Myocyte (in vitro differentiated cells): ENCODE measurements at places on chromosomes 1 and 21. TPM values are rescaled to one million over a fixed set of nuclear protein-coding genes. Genes with fewer than 3 reads are reported as not detected.

The PRELP gene
- 0.11 and 0.31 TPM in 2 replicates for total RNA-seq

The MYOG gene
- 882 and 1,586 TPM in 2 replicates for total RNA-seq

The AMPD1 gene
- 8.1 and 13.6 TPM in 2 replicates for total RNA-seq

The TMCC2 gene
- total RNA-seq = 15.0 and 24.0 TPM in 2 replicates

The NTNG1 gene
- 0.08 TPM in 1 of 2 replicates, not detected in the other for total RNA-seq

The LCE2D gene
- total RNA-seq = not detected in 2 replicates

The RRP1B gene
- total RNA-seq = 33.4 and 34.9 TPM in 2 replicates

The LRRC71 gene
- not detected in 2 replicates for total RNA-seq

The KCNJ15 gene
- total RNA-seq = 12.0 and 14.8 TPM in 2 replicates

The C4BPA gene
- not detected in 2 replicates for total RNA-seq

The HSD3B2 gene
- total RNA-seq = not detected in 2 replicates

The RIT1 gene
- total RNA-seq = 66.8 and 72.0 TPM in 2 replicates

The INKA2 gene
- total RNA-seq = 31.9 and 50.6 TPM in 2 replicates

The GBP6 gene
- total RNA-seq = 0.16 TPM in 1 of 2 replicates, not detected in the other

The KCNE2 gene
- 0.47 TPM in 1 of 2 replicates, not detected in the other for total RNA-seq

The THEM5 gene
- not detected in 2 replicates for total RNA-seq

The WDR64 gene
- not detected in 2 replicates for total RNA-seq

The USP33 gene
- total RNA-seq = 35.6 and 42.9 TPM in 2 replicates

The OR14K1 gene
- total RNA-seq = not detected in 2 replicates

The TMCO4 gene
- 11.0 and 15.8 TPM in 2 replicates for total RNA-seq

The TMEM269 gene
- 0.03 and 0.05 TPM in 2 replicates for total RNA-seq

The ANP32E gene
- total RNA-seq = 14.9 and 17.9 TPM in 2 replicates

The RNF186 gene
- not detected in 2 replicates for total RNA-seq

The FABP3 gene
- 380 and 601 TPM in 2 replicates for total RNA-seq

The TSSK3 gene
- 0.88 and 1.0 TPM in 2 replicates for total RNA-seq

The TAF13 gene
- total RNA-seq = 83.4 and 93.5 TPM in 2 replicates

The FTCD gene
- 0.37 TPM in 1 of 2 replicates, not detected in the other for total RNA-seq

The PPT1 gene
- total RNA-seq = 42.0 and 46.4 TPM in 2 replicates

The AMY1B gene
- not detected in 2 replicates for total RNA-seq

The SFT2D2 gene
- 29.7 and 34.0 TPM in 2 replicates for total RNA-seq

The ODF2L gene
- total RNA-seq = 14.7 and 18.5 TPM in 2 replicates

The CFHR2 gene
- not detected in 2 replicates for total RNA-seq

The OR6N1 gene
- not detected in 2 replicates for total RNA-seq

The ZNF362 gene
- total RNA-seq = 20.4 and 28.0 TPM in 2 replicates

The DEDD gene
- total RNA-seq = 26.8 and 28.8 TPM in 2 replicates

The FAM72B gene
- 0.21 and 0.26 TPM in 2 replicates for total RNA-seq

The BNIPL gene
- 1.4 and 1.8 TPM in 2 replicates for total RNA-seq

The LMNA gene
- 1,328 and 1,573 TPM in 2 replicates for total RNA-seq

The DTL gene
- 0.78 and 1.2 TPM in 2 replicates for total RNA-seq

The SLC22A15 gene
- total RNA-seq = 13.8 and 18.4 TPM in 2 replicates

The CHD5 gene
- 0.10 TPM in 1 of 2 replicates, not detected in the other for total RNA-seq

The GBP5 gene
- total RNA-seq = not detected in 2 replicates

The ATP6V1G3 gene
- total RNA-seq = not detected in 2 replicates

The KRTAP19-3 gene
- not detected in 2 replicates for total RNA-seq

The PDC gene
- not detected in 2 replicates for total RNA-seq

The BMP8B gene
- total RNA-seq = 4.1 and 5.0 TPM in 2 replicates

The SLC35E2B gene
- total RNA-seq = 25.6 and 26.6 TPM in 2 replicates

The CLDN17 gene
- not detected in 2 replicates for total RNA-seq

The OPTC gene
- not detected in 2 replicates for total RNA-seq

The CEP104 gene
- total RNA-seq = 22.7 and 23.1 TPM in 2 replicates

The CFHR4 gene
- not detected in 2 replicates for total RNA-seq

The IGSF9 gene
- 0.16 TPM in 1 of 2 replicates, not detected in the other for total RNA-seq

The SZRD1 gene
- 76.2 and 79.3 TPM in 2 replicates for total RNA-seq

The HAO2 gene
- total RNA-seq = 0.11 TPM in 1 of 2 replicates, not detected in the other

The KDF1 gene
- not detected in 2 replicates for total RNA-seq

The DDAH1 gene
- 16.3 and 18.1 TPM in 2 replicates for total RNA-seq

The AMY2A gene
- not detected in 2 replicates for total RNA-seq

The CXADR gene
- not detected in 2 replicates for total RNA-seq
